Stimulated activated CD8-positive, alpha-beta memory T cell treated with anti-CD3 and anti-CD28 coated beads, Interleukin-4, amount 100 ng/mL, for 1 hour (primary cell): ENCODE measurements at places on chromosomes 7 and 10.

- DNase-seq, result no peak
Measured at GRCh38 chr10:79084972-79085597, 16.3 kb downstream of the ZMIZ1 start.

DNA sequence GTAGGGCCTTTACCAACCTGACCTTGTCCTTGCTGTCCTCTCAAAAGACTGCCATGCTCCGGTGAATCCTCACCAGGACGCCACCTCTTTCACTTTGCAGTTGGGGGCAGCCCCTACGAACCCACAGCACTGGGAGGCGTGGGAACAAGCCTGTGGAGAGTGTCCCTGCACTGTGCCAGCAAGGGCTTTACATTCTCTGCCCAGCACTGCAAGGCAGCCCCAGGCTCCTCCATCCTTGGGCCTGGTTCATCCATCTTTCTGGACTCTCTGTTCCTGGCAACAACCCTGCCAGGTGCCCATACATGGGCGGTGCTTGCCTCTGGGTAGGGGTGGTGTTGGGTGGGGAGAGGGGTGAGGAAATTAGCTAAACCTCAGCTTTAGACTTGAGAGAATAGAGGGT, 1.4 kb downstream of the CHAT start:
- no peak for DNase-seq

GRCh38 chr7:44847509-44847919, 373 bp downstream of the H2AZ2 start:
- peak; percentile 63 for DNase-seq

DNA sequence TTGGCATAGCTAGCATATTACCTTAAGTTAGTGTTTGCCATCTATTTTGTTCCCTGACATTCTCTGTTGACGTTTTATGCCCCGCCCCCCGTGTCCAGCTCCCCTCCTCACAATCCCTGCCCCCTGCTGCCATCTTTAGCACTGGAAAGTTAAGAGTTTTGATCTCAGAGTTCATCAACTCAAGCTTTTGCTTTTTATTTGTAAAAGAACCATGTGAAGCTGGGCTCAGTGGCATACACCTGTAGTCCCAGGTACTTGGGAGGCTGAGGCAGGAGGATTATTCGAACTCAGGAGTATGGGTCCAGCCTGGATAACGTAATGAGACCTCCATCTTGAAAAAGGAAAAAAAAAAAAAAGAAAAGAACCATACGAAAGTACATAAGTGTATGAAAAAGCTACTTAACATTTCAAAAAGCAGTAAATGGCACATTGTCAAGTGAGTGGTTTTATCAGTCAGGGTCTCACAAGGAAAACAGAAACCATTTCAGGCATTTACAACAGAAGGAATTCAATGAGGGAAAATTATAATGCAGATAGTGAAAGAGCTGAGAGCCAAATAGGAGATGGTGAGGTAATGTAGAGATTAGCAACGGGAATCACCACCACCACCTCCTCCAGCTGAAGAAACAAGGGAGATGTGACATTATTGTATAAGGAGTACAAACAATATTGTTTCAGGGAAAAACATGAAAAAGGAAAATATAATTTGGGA, 64.9 kb downstream of the MCU start:
- no peak for DNase-seq

DNA sequence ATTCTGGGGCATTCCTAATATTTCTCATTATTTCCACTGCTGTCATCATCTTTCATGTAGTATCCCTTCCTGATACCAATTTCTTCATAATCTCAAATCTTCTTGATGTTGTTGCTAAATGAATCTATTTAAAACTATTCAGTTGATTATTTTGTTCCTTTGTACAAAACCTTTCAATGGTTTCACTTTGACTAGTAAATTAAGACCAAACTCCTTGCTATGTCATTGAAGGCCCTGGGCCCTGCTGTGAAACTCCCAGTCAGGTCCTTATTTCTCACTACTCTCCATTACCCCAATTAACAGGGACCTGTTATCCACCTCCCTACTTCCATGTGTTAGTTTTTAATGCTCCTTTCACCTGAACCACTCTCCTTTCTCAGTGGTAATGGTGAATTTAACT, 97.0 kb downstream of the CTTNBP2 start:
- no peak for DNase-seq

DNA sequence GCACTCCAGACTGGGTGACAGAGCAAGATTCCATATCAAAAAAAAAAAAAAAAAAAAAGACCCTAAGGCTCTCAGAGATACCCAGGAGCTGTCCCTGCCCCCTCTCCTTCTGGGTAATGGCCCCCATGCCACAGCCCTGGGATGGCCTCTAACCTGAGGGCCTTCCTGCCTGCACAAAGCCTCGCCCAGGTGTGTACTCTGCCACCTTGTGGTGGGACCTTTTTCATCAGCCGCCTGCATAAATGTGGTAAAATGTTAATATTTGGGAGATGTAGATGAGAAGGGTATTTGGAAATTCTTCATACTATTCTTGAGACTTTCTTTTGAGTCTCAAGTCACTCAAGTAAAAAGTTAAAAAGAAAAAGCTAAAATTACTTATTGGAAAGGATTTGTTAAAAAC, 46.3 kb upstream of the RNF216 start:
- no peak for DNase-seq

- no peak for DNase-seq
Measured at GRCh38 chr7:127835679-127836078, 183.7 kb downstream of the SND1 start.

DNA sequence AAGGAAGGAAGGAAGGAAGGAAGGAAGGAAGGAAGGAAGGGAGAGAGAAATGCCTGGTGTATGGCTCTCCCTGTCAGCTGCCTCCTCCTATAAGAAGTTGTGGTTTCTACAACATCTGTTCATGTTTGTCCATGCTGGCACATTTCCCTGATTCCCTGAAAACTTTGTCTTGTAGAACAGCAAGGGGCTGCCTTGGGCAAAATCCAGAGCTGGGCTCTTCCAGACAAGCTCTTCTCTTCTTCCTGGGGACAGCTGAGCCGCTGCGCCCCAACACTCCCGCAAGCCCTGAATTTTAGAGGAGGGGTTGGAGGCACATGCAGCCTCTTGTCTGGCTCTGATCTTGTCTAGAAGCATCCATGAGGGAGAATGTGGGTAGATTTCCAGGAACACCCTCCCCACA, 282.0 kb upstream of the ADARB2 start:
- no peak for DNase-seq

DNA sequence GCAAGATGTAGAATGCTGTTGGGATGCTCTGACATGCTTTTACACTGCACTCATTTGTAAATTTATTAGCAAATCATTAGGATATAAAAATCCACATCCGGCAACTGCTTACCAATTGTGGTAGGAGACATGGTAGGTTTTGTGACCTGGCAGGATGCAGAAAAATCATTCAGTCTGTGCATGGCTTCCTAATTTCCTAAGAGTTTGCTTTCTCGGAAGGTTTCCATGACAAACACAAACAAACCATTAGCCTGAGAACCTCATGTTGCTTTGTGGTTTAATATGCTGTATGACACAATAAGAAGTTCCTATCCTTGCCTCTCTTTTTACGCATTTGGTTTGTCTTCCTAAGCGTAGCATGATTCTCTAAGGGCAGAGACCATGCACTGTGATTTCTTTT, 14.7 kb upstream of the LMBR1 start:
- DNase-seq, result no peak

DNA sequence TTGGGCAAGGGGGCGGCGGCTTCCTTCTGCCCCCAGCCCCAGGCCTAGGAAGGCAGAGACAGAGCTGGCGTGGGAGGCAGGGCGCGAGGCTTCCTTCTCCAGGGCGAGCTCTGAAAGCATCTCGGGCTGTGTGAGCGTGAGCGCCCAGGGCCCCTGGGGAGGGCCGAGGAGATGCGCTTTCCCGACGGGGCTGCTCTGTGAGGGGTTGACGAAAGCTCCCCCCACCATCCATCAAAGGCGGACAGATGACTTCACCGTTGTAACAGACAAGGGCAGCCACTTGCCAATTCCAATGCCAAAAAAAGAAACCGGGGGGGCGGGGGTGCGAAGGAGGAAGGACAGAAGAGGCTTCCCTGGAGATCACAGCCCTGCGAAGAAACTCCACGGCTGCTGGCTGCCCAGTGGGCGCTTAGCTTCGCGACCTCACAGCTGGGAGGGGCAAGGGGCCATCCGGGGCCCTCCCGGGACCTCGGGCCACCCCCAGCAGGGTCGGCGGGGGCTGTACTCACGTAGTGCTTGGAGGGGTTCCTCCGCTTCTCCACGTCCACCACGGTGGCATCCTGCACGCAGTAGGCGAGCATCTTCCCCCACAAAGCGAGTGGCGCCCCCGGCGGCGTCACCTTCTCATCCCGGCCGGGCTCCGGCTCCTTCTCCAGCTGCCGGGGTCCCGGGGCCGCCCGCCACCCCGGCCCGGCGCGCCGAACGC, 537 bp downstream of the SH3PXD2A start:
- DNase-seq, result no peak

GRCh38 chr7:77982926-77983550, 184.5 kb downstream of the PHTF2 start:
- no peak for DNase-seq

GRCh38 chr7:31310321-31310935, 30.1 kb downstream of the NEUROD6 start:
- DNase-seq, result no peak

DNA sequence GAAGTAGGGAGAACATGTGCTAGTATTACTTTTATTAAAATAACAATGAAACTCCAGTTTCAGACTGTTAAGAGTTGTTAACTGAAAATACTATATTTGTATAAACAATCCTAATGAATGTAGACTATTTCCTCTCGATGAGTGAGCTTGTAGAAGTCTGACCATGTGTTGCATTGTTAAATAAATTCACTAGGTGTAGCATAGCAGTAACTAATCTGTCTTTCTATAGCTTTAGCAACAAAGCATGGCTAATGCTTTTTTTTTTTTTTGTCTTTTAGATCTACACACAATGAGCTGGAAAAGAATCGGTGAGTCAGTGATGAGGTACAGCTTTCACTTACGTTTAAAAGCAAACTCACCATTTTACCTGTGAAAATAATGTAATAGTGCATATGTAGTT, 37.1 kb downstream of the MXI1 start:
- no peak for DNase-seq

GRCh38 chr10:111360260-111360925, 283.6 kb downstream of the ADRA2A start:
- DNase-seq, result no peak

- DNase-seq, result no peak
Measured at GRCh38 chr10:100000109-100000644, 9.6 kb downstream of the DNMBP start.

GRCh38 chr7:127417346-127417745, 24.8 kb upstream of the ZNF800 start:
- DNase-seq, result no peak

DNA sequence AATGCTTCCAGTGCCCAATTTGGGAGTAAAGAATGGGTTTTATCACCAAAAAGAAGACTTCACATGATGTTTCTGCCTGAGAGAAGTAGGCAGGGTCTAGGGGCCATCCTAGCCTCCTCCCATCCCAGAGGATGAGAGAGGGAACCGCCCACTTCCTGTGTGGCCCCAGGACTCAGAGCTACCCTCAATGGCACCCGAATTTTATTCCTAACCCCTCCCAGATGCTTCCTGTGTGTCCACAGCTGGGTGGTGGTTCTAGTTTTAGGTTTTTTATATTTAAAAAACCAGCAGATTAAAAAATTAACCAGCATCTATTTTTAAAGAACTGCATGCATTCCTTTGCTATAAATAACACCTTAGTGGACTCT, 583.5 kb downstream of the PTPRN2 start:
- no peak for DNase-seq

DNA sequence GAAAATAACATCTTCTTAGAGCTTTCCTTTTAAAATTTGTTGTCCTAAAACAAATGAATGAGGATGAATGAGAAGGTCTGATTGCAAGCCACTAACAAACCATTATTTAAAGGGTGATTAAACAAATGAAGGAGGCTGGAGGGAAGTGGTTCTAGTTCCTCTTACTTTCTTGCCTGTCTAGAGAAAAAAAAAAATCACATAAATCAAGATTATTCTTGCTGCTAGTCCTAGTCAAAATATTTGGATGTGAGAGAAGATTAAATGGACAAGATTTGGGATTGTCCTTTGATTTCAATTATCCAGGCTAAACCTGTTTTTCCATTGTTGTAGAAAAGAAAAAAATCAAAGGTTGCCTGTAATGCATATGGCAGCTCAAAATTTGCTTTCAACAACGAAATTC, 3.3 kb downstream of the SKAP2 start:
- DNase-seq, result no peak

DNA sequence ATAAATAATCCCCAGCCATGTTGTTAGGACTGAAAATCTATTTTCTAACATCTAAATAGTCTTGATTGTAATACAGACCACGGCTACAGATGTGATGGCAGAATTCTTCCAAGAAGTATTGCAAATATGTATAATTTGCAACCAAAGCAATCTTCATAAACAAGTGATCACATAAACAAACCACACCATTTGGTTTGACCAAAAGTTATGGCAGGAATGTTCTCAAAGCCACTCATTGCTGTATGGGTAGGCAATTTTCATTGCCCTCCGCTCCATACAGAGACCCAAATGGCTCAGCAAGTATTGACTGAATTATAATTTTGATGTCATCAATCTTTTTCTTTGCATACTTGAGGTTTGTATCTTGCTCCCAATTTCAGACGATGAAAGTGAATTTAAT, 19.0 kb upstream of the RHOBTB1 start:
- DNase-seq, result no peak

DNA sequence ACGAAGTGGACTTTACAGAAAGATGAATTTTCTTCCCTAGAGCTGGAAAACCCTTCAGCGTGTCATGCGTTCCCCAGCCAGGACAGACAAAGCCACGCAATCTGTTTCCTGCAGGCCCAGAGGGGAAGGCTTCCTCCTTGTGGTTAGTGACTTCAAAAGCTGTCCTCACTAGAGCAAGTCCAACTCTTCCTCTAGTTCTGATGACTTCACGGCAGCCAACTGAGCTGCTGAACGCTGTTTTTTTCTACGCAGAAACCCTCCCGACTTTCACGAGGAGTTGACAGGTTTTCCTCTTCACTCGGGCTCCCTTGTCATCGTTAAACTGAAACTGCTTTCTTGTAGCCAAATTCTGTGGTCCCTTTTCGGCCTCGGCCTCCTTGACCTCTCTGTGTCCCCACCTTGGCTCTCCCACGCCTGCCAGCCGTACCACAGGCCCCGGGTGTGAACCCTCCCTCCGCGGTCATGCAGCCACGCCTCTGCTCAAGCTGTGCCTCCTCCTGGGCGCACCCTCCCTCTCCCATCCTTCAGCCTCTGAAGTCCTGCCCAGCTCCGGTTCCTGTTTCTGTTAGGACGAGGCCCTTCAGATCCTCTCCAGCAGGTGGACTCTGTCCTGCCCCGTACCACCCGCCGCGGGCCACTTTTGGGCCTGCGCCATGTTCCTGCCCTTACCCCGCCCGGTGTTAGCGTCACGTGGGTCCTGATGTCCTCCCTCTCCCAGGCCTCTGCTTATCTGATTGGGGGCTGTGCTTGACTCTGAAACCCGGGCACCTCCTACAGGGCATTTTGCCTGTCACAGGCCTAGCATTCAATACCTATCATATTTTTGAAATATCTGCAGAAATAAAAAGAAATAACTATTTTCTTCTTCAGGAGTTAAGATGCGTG, 39.3 kb downstream of the CUX1 start:
- DNase-seq, result peak; percentile 53

- DNase-seq, result no peak
Measured at GRCh38 chr10:97974100-97974499, 56.3 kb downstream of the CRTAC1 start.

- DNase-seq, result no peak
Measured at GRCh38 chr10:96496281-96496925, 17.3 kb downstream of the TLL2 start.
